ENCODE measurements at places on chromosomes 16 and 17.
A peak's percentile ranks its signal among the peaks of the same experiment; 100 is the strongest.

DNA sequence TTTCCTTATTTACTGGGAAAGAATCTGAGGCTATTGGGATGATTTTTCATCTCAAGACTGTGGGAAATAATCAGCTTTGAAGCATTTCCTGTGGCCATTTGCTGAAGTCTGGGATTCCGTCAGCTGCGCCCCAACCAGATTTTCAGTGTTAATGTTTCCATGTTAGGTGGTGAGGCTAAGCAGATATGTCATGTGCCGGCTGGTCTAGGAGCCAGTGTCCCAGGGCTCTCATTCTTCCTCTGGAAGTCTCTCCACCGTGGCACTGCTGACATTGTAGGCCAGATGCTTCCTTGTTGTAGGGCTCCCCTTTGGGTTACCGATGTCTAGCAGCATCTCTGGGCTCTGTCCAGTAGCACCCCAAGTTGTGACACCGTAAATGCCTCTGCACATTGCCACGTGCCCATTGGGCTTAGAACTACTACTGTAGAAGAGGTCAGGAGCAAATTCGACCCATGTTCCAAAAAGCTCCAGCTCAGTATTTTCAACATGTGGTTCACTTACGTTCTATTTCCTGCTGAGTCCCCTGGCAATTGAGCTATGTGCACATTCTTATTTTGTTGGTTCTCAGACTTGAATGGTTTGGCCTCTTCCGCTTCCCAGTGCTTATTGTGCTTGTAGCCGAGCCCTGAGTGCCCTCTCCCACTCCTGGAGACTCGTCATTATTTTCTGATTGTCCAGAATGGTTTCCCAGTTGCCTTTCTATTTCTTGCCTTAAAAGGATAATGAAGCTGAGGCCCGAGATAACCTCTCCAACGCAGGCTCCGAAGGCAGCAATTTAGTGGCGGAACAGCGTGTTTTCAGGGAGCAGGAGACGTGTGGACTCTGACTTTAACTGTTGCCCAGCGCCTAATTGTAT lies 82.2 kb downstream of the SPECC1 start:
- DNase-seq: no peak

DNA sequence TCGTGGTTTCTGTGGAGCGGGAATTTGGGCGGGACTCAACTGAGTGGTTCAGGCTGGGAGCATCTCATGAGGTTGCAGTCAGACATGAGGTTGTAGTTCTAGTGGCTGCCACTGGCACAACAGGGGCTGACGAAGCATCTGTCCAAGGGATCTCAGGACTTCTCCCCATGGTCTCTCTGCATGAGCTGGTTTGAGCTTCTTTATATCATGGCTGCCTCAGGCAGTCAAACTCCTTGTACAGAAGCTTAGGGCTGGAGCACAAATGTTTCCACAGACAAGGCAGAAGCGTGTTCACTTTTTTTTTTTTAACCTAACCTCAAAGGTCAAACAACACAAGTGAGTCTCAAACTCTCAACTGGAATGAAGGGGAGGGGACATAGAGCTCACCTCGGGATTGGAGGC lies 243.3 kb downstream of the MSI2 start:
- DNase-seq: no peak

- DNase-seq: no peak
Measured at GRCh38 chr17:47225436-47225858, 16.3 kb downstream of the MYL4 start.

DNA sequence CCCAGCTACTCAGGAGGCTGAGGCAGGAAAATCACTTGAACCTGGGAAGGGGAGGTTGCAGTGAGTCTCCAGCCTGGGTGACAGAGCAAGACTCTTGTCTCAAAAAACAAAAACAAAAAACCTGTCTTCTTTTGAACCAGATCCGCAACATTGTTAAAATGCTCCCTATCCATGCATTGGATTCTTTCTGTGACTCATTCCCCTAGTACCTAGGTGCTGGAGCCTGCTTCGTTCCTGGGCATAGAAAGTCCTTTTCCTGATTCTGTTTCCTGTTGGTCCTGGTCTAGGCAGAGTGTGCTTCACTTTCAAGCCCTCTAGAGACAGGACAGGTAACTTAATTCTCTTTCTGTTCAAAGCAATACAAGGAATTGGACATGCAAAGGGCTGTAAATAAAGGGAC lies 5.2 kb downstream of the EPN2 start:
- DNase-seq: no peak

DNA sequence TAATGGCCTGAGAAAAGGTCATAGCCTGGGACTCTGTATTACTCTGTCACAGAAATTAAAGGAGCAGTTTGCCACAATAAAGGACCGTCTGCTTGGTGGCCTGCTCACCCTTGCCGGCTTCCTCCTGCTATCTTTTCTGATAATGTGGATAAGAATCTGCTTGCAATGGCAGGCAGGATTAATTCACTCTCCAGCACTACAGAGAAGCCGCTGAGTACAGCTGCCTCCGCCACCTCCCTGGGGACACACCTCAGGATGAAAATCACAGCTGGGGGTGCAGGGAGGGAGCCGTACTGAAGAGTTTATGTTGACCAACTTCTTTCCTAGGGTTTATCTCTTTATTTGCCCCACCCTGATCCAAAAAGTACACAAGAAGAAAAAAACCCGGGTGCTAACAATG lies 245.9 kb upstream of the RPL38 start:
- no peak for DNase-seq

DNA sequence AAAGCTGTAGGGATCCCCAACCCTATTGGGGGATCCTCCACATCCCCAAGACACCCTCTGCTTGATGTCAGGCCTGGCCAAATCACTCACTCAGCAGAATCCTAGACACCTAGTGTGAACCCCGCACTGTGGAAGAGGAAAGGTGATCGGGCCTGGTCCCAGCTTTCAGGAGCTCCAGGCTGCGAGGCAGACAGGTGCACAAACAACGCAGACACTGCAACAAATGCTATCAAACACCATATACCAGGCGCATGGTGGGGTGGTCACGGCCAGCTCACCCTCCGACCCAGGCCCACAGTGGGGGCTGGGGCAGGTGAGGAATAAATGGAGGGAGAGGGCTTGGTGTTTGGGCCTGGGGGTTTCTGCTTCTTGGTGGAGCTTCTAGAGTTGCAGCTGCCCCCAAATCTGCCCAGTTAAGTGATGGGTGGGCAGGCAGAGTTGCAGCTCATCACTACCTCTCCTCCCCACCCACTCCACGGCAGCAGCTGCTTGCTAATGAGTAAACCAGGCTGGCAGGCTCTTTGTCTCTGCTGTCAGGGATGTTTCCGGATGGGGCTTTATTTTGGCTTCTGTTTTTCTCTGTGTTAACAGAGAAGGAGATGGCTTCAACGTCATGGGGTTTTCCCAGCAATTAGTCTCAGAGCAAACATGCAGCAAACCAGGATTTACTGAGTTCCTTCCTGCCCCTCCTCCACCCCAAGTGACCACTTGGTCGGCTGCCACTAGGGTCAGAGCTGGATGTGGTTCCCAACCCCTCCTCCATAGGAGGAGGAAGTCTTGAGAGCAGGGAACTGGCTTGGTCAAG lies 46.6 kb downstream of the PECAM1 start:
- DNase-seq: no peak

GRCh38 chr16:73882651-73883050 lies 414.0 kb upstream of the PSMD7 start:
- no peak for DNase-seq

- peak; percentile 53 for DNase-seq
Measured at GRCh38 chr16:22321340-22322001, 24.3 kb downstream of the POLR3E start.

DNA sequence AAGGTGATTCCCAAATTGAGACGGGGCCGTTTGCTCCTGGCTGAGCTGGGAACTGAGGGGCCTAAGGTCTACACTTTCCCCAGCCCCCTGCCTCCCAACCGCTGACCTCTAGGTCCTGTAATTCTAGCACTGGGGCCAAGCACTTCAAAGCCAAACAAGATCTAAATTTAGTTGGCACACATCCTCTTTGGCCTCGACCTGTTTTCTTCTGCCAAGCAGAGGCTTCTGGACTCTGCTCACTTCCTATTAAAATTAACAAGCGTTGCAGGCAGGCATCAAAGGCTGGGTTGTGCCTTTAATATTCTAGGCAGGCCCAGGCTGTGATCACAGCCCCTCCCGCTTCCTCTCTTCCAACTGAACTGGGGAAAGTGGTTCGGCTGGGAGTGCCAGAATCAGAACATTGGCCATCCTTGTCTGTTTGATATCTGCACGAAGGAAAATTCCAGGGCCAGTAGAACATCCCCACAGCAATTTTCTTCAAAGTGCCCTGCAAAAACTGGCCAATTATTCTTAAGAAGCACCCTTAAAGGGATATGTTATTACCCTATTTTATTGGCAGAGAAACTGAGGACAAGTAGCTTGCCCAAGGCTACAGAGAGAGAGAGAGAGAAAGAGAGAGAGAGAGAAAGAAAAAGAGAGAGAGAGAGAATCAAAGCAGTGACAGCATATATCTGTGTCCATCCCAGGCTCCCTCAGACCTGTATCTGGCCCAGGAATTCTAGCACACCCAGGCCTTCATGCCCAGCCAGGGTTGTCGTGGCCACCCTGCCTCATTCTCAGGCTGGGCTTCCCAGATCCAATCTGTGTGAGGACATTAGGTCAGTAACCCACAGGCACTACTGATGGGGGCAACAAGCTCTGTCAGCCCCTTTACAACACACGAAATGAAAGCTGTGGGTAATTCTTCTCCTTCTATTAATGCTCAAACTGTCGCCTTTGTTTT lies 12.8 kb upstream of the MT4 start:
- no peak for DNase-seq

DNA sequence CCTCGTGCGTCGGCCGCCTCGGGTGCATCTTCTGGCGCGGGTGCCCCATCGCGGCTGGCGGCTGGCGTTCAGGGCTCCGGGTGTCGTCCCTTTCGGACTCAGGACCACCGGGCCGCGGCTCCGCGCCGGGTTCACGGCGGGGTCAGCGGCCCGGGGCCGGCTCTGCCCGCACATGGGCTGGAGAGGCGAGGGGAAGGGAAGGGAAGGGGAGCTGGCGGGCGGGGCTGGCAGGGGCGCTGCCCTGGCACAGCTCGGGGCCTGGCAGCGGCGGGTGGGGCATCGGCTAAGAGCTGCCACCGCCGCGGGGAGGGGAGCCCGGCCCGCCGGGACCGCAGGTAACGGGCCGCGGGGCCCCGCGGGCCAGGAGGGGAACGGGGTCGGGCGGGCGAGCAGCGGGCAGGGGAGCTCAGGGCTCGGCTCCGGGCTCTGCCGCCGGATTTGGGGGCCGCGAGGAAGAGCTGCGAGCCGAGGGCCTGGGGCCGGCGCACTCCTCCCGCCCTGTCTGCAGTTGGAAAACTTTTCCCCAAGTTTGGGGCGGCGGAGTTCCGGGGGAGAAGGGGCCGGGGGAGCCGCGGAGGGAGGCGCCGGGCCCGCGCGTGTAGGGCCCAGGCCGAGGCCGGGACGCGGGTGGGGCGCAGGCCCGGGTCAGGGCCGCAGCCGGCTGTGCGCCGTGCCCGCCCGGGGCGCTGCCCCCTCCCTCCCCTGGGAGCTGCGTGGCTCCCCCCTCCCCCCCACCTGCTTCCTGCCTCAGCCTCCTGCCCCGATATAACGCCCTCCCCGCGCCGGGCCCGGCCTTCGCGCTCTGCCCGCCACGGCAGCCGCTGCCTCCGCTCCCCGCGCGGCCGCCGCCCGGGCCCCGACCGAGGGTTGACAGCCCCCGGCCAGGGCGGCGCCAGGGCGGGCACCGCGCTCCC lies 646 bp downstream of the HIC1 start:
- no peak for DNase-seq

Measured in stimulated activated CD4-positive, alpha-beta T cell treated with anti-CD3 and anti-CD28 coated beads, Interleukin-1b, Interleukin-23, amount 100 ng/mL, for 4 hours (primary cell).